Stimulated activated CD4-positive, alpha-beta T cell treated with anti-CD3 and anti-CD28 coated beads, Interleukin-4, amount 100 ng/mL, for 4 hours (primary cell): ENCODE measurements at places on chromosomes 2 and 18.

DNA sequence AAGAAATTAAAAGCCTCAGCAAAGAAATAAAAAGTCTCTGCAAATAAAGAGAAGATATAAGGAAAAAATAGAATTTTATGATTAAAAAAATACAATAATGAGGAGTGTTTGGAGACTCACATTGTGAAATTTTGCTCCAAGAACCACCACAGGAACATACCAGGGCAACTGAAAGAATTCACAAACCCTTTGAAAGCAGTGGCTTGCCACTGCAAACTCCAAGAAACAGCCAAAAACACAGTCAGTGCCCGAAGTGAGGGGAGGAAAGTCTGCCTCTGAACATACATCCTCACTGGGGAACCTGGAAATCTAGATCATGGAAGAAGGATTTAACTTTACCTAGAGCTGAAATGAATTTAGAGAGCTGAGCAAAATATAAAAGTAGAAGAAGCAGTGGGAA lies 33.1 kb downstream of the EVA1A start:
- no peak for DNase-seq

DNA sequence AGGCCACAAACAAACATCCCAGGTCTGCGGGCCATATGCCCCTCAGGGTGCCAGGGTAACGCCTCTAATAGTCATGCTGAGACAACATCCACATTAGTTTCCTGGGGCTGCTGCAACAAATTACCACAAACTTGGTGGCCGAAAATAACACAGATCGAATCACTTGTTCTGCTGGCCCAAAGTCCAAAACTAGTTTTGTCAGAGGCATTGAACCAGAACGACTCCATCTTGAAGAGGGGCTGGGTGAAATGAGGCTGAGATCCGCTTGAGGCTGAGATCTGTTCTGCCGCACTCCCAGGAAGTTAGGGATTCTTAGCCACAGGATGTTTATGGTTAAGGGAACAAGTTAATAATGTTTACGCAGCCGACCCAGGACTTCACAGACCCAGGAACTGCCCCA lies 66.7 kb downstream of the COPS8 start:
- no peak for DNase-seq

DNA sequence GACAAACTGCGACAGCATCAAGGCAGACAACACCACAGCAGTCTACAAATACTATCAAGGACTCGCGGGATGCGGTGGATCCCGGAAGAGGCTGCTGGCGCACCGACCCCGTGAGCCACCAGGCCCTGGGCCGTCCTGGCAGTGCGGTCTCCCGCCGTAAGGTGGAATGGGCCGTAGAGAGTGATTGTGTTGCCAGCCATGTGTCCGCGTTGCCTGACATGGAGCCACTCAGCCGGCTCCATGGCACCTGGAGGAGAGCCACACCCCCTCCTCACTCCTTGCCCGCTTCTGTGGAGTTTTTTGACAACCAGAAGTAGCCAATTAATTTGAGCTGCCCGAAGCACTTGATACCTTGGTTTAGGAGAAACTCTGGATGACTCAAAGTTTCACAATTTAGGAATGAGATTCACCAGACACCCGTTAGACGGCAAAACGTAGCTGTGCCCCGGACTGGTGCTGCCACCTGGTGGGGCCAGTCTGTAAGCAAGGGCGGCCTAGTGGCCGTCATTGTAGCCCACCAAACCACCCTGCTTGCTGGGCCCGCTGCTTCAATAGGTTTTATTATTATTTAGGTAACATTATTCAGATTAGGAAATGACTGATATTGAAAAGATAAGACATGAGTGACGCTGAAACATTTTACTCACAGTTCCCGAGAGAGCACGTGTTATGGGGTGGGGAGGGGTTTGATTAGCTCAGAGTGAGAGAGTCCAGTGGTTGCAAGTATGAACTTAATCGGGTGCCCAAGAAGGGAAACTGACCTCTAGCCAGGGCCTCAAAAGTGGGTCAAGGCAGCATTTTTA lies 10.2 kb upstream of the IMP4 start:
- peak; percentile 65 for DNase-seq

DNA sequence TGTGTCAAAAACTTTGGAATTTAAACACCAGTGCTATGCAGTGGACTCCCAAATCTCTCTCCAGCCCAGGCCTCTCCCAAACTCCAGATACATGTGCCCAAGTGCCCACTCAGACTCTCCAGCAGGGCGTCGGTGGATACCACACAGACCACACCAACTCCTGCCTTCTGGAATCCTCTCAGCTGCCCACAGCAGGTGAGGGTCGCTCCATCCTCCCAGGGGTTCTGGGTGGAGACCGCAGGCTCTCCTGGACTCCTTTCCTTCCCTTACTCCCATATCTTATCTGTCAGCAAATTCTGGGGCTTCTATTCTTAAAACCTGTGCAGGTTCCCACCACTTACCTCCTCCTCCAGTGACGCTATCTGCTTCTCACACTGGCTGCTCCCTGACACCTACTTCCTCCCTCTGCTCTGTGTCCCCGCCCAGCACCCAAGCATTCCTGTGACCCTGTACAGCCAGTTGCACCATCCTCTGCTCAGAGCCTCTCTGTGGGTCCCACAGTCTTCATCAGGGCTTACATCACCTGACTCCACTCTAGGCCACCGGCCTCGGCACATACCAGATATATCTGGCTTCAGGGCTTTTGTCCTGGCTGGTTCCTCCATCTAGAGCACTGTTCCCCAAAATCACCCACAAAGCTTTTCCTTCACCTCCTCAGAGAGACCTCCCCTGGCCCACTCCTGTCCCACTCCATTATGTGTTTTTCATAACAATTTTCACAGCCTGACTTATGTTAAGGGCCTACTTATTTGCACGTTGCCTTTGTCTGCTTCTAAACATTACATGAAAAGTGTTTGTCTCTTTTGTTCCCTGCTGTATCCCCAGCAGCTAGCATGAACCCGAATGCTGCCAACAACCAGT lies 2.6 kb upstream of the IMP4 start:
- no peak for DNase-seq

GRCh38 chr18:23671564-23671963 lies 8.9 kb upstream of the ANKRD29 start:
- DNase-seq = no peak

GRCh38 chr2:53429901-53430300 lies 337.7 kb upstream of the CHAC2 start:
- DNase-seq = no peak
